Stimulated activated naive CD4-positive, alpha-beta T cell (primary cell): ENCODE measurements at places on chromosomes 16 and 17.

GRCh38 chr17:27518545-27519521, 62.6 kb downstream of the KSR1 start:
- DNase-seq = no peak

DNA sequence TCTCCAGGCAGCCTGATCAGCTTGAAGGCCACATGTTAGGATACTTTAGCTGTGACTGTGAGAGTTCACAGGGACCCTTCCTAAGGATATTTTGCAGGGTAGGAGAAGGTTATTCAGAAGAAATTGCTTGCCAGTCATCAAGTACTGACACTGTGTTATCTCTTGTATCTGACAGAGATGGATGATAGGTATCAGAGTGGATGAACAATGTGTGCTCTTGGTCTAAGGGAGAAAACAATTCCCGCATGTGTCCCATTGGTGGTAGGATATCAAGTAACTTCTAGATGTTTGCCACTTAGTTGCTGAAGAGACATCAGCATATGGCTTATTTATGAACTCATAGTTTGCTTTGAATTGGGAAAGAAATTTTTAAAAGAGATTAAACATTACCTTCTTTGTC, 219.3 kb downstream of the SPECC1 start:
- DNase-seq = no peak

DNA sequence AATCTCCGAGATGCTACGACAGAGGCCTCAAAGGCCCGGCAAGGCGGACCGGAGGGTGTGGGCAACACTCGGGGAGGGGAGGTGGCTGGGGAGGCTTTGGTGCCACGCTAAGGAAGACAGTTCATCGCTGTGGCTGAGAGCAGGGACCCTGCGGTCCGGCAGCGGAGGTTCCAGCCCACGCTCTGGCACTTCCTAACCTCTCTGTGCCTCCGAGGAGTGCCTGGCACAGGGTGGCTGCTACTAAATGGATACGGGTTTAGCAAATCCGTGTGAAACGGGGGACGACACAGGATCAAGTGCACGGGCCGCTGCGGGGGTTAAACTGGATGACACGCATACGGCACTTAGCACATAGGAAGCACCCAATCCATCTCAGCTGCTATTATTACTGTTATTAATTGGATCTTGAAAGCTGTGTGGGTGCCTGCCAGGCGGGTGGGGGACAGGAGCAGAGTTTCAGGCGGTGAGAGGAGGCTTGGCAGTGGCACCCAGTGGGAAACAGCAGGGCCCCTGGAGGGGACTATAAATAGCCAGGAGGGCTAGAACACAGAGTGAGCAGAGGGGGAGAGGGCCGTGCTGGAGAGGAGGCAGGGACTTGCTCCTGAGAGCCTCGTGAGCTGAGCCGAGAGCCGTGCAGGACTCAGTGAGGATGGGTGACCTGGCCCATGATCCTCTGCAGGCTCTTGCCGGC, 45.0 kb downstream of the ABR start:
- DNase-seq = no peak

GRCh38 chr17:46832945-46833839, 14.7 kb upstream of the WNT3 start:
- no peak for DNase-seq

- no peak for DNase-seq
Measured at GRCh38 chr17:50111673-50112655, 16.8 kb downstream of the PDK2 start.

- no peak for DNase-seq
Measured at GRCh38 chr17:72656130-72656763, 436.2 kb downstream of the SLC39A11 start.

- DNase-seq = peak; percentile 6
Measured at GRCh38 chr17:48011405-48012150, 26.0 kb downstream of the COPZ2 start.

- DNase-seq = no peak
Measured at GRCh38 chr17:1438593-1439083, 17.4 kb downstream of the CRK start.

DNA sequence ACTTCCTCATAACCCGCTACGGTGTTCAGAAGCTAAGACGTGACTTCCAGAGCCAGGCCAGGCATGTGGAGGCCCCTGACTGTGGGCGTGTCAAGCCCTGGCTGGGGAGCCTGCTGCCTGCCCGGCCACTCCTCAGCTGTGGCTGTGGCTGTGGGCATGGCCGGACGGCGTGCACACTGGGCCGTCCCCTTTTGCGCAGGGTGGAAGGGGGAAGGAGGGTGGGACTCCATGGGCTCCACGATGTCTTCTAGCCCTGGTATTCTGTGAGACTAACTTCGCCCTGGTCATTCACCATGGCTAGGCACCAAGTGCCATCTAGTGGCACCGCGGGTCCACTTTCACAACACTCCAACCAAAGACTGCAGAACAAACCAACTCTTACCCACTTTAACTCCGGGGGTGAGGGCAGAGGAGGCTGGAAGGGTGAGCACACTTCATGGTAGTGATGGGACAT, 67.9 kb downstream of the N4BP1 start:
- DNase-seq = no peak

DNA sequence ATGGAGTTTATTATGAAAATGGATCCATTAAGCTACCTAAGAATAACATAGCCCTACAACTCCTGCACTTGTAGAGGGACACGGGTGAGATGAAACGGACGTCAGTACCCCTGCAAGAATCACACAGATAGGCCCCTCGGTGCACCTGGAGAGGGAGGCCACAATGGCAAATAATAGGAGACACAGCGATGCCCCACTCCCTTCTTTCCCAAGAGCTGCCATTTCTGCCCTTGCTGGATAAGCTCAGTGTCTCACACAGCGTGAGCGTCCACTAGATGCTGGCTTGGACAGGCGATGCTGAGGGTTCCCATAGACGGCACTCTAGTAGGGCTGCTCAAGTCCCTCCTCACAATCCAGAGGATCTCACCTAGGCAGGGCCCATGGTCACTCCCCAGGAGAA, 67.8 kb downstream of the ADCY9 start:
- DNase-seq = no peak

- no peak for DNase-seq
Measured at GRCh38 chr17:32980230-32980629, 11.4 kb upstream of the SPACA3 start.

- DNase-seq = no peak
Measured at GRCh38 chr17:57672971-57673370, 72.1 kb downstream of the CCDC182 start.

GRCh38 chr17:1493291-1493980, 950 bp upstream of the MYO1C start:
- DNase-seq = no peak

- DNase-seq = no peak
Measured at GRCh38 chr16:11992586-11993524, 16.3 kb downstream of the SNX29 start.

DNA sequence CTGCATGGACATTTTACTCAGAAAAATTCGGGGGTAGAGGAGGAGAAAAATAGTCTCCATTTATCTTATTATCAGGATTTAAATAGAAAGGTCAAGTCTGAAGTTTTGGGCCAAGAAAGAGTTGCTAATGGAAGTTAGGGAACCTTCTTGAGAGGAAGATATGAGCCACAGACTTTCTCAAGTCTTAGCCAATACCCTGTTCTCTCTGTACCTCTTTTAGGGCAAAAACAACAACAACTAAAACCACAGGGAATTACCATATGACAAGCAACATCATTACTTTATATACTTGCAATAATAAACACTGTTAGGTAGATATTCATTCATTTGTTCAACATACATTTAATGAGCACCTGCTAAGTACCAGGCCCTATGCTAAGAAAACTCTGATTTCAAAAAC, 282.2 kb upstream of the CDH5 start:
- no peak for DNase-seq

DNA sequence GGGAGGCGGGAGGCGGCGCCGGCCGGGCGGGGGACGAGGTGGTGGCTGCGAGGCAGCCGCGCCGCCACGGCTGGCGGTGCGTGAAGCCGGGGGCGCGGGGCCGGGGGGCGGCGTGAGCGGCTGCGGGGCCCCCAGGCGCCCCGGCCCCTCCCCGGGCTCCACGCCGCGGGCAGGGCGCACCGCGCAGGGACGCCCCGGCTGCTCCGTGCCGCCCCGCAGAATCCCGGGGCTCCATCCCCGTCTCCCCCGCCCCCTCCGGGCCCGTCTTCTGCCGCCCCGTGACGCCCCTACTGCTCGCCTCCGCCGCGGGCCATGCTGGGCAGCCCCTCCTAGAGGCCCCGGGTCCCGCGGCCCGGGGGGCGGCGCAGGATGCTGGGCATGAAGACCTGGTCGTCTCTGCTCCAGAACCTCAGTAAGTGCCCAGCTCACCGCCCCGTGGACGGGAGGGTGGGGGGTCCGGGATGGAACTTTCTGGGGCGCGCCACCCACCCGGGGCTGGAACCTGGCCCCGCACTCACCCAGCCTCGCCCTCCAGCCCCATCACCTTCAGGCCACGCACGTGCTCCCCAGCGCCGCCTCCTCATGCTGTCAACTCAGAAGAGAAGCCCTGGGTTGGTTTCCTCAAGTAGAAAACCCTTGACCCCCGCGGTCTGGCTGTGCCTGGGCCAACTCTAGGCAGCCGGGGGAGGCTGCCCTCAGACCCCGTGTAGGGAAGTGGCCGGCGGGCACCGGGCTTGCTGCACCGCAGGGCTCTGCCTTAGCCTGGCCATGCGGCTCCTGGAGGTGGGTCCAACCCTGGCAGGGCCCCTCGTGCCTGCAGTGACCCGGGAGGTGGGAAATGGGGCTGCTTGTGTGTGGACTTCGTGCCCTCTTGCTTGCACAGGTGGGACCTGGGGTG, 150.2 kb upstream of the GSE1 start:
- no peak for DNase-seq

GRCh38 chr17:19242926-19243325, 5.8 kb downstream of the EPN2 start:
- DNase-seq = no peak

GRCh38 chr16:19105891-19106624, 7.7 kb upstream of the ITPRIPL2 start:
- no peak for DNase-seq

DNA sequence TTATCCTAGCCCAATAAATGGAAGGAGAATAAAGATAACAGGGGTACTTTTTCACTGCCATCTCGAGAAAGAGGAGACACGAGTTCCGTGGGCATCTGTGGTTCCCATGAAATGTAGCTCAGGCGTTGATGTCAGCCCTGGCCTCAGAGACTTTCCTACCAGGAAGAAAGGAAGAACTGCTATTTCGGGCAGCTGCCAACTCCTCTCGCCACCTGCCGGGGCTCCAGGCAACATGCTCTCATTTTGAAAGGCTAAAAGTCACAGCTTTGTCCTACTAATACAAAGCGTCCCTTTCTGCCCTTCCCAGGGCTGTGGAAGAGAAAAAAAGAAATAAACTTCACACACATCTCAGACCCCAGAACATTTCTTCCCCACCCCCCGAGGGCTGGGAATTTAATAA, 65.8 kb downstream of the DHRS7C start:
- no peak for DNase-seq

DNA sequence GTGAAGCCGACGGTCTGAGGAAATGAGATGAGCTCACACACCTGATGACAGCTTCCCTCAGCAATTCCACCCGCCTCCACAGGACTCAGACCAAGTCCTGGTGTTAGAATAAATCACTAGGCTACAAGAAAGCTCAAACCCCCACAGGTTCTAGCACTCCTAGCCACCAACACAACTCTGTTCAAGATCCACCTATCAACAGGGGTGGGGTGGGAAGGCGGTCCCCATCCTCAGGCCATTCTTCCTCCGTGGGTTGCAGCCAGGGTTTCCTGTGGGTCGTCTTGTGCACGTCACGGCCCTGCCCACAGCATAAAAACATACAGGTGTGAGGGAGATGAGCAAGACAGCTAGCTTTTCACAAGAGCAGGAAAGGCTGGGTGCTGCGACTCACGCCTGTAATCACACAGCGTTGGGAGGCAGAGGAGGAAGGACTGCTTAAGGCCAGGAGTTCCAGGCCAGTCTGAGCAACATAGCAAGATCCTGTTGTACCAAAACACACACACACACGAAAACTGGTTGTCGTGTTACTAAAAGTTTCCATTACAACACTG, 81.1 kb downstream of the ANKRD11 start:
- peak; percentile 58 for DNase-seq

DNA sequence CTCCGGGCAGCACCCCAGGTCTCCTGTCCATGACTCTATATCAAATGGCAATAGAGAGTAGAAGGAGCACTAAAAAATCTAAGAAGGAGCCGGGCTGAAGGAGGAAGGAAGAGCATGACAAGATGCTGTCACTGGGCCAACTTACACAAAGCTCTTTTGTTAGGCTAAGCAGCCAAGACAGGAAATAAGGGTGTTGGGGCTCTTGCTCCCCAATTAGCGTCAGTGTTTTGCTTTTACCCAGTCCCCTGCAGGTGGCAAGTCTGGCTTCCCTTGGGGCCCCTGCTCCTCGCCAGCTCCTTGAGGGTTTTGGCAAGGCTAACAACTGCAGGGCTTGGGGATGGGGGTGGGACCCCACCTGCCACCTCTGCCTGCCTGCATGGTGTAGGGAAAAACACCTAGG, 120.5 kb downstream of the CCT6B start:
- peak; percentile 54 for DNase-seq

GRCh38 chr17:50816771-50817751, 18.3 kb upstream of the WFIKKN2 start:
- DNase-seq = peak; percentile 47

DNA sequence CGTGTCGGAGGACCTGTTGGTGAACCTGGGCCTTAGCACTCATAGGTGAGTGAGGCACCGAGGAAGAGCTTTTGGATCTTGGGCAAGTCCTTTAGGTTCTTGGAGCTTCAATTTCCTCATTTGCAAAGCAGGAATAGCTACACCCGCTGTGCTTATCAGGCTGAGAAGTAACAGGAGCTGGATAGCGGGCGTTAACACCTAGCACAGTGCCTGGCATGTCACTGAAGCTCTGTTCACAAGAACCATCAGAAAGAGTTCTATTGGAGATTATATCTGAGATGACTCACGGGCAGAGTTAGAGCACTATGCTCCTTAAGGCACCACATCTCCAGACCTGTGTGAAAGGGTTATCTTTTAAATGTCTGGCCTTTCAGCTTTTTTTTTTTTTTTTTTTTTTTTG, 12.8 kb downstream of the MEOX1 start:
- DNase-seq = no peak

DNA sequence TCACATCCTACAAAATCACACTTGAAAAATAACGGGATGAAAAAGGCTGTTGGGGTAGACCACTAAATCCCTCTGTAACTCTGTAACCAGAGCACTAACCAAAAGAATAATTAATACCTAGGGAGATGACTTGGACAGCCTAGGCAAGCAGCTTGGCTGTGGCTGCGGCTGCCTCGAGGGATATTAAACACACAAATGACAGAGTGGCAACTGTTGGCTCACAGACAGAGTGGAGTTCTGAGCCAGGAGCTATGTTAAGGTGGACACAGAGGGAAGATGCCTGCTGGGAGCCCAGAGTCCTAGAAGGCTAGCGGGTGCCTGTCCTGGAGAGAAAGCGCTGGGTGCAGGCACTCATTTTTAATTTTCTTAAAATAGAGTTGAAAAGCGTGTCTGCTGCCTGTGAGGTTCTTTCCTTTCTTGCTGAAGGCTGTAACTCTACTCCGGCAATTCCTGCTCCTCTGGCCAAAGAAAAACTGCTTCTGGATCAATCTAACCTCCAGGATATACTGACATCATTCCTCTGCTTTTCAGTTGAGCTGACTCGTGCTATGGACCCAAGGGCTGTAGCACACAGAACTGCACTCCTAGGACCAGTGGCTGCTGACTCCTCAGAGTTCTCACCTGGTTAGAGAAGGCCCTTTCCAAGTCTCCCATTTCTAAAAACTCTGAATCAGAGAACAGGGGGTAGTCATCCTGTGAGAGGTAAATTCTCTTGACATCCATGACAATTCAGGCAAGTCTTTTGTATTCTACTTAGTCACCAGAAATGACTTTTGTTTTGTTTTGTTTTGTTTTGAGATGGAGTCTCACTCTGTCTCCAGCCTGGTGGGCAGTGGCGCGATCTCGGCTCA, 147.9 kb downstream of the STX8 start:
- no peak for DNase-seq

GRCh38 chr17:12088035-12088434, 67.4 kb downstream of the MAP2K4 start:
- no peak for DNase-seq
